Left colon (tissue), 2 donors: ENCODE measurements at places on chromosomes 3 and 15.

DNA sequence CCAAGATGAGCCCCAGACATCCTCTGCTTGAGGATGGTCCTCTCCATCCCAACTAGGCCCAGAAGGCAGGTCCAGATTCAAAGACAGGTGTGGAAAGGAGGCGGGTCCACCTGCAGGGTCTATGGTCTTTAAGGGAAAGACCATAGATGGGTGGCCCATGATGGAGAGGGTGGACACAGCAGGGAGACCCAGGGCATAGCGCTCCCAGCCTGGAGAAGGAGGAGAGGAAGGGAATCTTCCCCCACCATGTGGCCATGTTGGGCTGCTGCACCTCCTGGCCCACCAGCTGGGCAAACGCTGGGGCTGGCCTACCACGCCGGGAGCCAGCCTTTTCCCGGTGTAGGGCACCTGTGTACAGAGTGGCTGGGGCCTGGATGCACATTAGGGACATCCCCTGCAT is 265.2 kb upstream of the TLE3 start:
- no peak for DNase-seq

DNA sequence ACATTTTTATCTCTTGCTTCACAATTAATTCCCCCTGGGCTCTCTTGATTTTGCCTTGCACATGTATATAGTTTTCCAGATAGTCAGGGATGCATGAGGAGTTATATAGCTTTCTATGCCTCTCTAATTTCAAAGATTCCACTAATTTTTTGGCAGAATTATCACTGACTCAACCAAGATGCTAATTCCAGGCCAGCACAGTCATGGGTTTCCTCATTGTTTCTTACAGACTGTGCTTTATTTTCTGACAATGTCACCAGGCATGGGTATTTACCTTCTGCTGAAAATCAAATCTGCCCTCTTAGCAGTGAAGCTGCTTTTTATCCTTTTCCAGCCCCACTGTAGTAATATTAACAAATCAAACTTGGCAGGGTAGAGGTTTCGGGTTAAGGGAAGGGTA is 1520.6 kb upstream of the CADM2 start:
- DNase-seq = no peak

DNA sequence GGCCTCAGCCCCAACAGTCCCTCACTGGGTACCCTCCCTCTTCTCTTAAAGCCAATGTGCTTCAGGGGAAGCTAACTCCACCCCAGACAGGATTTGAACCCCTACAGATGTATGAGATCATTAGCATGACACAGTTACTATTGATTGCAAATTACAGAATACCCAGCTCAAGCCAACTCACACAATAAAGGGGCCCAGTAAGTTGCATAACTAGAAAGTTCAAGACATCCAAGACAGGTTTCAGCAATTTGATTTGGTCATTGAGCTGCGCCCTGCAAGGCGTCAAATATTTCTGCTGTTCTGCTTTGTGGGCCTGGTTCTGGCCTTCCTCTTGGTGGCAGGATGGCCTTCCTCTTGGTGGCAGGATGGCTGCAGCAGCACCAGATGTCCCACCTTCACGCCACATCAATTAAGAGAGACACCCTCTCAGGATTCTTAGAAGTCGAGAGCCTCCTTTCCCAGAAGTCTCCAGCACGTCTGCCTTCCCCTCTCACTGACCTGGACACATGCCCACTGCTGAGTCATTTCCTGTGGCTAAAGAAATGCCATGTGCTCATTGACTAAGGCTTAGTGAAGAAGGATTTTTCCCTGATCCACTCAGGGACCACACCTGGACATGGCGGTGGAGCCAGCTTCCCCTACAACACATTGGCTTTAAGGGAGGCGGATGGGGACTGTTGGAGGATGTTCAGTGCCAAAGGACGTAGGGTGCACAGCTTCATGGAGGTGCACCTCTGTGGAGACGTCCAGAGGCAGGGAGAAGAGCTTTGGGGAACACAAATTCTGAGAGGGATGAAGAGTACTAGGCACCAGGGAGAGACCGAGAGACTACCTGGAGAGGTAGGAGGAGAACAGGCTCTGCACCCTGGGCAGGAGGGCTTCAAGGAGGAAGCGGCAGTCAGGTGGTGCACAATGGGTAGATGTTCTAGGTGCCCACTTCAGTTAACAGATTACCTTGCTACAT is 49.1 kb downstream of the DNASE1L3 start:
- peak; percentile 68 for DNase-seq

DNA sequence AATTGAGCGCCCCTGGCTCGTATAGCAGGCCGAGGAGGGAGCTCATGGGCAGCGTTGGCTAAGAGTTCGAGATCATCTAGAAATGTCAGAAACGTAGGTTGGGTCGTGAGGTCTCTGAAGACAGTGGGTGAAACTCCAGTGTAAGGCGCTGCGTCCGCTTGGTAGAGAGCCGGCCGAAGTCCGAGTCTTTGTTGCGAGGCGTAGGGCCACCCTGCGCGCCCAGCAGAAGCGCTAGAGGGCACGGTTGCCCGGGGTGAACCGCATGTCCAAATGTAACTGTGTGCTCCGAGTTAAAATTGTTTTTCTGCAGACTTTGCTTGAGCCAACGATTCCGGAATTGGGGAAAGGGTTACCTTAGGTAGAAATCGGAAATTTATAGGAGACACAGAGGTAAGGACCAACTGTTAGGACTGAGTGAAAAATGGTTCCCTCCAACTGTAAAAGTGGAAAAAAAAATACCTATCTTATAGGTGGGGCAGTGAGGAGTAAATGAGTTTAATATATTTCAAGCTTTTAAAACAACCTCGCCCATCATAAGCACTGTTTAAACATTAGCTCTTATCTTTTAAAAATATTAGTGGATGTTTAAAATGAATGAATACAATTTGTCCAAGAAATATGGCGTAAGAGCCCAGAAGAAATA is 993 bp upstream of the SIAH2 start:
- peak; percentile 75 for DNase-seq

- no peak for DNase-seq
Measured at GRCh38 chr3:171044835-171045793, 18.6 kb upstream of the SLC2A2 start.

GRCh38 chr15:75842722-75843677 is at the start of gene UBE2Q2:
UBE2Q2 (plus strand) TSS chr15:75843447; CDS start chr15:75843667, 220 bp downstream.
- peak; percentile 63 for DNase-seq

DNA sequence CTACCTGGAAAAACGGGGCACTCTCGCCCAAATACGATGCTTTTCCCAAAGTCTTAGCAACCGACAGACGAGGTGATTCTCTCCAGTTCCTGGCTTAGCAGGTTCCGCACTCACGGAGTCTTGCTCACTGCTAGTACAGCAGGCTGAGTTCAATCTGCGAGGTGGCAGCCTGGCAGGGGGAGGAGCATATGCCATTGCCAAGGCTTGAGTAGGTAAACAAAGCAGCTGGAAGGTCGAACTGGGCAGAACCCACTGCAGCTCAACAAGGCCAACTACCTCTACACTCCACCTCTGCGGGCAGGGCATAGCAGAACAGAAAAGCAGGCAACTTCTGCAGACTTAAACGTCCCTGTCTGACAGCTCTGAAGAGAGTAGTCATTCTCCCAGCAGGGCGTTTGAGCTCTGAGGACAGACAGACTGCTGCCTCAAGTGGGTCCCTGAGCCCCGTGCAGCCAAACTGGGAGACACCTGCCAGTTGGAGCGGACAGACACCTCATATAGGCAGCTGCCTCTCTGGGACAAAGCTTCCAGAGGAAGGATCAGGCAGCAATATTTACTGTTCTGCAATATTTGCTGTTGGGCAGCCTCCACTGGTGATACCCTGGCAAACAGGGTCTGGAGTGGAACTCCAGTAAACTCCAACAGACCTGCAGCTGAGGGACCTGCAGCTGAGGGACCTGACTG is 73.4 kb upstream of the CADM2 start:
- DNase-seq = no peak

- no peak for DNase-seq
Measured at GRCh38 chr15:77144026-77144425, 73.1 kb upstream of the TSPAN3 start.

GRCh38 chr15:26690778-26691177 is 82.1 kb downstream of the GABRB3 start:
- no peak for DNase-seq

DNA sequence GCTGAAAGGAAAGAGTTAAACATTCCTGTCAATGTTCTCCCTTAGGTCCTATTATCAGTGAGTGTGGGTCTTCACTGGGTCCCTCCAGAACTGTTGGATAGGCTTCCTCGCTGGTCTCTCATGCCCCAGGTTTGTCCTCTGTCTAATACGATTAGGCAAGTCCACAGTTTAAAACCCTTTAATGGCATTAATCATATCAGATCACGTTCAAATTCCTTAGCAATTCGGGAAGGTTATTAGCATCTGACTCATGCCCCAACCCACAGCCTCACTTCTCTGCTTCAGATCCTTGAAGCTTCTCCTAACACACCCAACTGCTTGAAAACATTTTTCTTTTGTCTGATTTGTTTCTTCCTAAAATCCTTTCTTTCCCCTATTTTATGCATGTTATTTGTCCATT is 224.3 kb upstream of the ATP10A start:
- DNase-seq = no peak

DNA sequence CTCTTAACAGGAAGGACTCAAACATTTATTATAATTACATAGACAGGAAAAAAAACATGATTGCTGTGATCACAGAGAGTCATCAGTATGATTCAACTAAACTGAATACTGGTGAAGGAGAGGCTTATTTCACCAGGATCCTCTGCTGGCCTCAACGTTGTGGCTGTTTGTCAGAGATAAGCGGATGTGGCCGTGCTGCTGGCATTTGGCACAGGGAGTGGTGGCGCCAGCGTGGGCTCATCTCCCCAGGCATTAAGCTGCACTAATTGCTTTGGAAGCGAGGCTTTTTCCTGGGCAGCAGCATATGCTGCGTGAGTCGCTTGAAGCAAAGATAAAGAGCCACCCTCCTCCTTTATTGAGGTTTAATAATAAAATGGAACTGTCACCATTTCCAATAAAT is 306.7 kb downstream of the LRTM1 start:
- DNase-seq = no peak

DNA sequence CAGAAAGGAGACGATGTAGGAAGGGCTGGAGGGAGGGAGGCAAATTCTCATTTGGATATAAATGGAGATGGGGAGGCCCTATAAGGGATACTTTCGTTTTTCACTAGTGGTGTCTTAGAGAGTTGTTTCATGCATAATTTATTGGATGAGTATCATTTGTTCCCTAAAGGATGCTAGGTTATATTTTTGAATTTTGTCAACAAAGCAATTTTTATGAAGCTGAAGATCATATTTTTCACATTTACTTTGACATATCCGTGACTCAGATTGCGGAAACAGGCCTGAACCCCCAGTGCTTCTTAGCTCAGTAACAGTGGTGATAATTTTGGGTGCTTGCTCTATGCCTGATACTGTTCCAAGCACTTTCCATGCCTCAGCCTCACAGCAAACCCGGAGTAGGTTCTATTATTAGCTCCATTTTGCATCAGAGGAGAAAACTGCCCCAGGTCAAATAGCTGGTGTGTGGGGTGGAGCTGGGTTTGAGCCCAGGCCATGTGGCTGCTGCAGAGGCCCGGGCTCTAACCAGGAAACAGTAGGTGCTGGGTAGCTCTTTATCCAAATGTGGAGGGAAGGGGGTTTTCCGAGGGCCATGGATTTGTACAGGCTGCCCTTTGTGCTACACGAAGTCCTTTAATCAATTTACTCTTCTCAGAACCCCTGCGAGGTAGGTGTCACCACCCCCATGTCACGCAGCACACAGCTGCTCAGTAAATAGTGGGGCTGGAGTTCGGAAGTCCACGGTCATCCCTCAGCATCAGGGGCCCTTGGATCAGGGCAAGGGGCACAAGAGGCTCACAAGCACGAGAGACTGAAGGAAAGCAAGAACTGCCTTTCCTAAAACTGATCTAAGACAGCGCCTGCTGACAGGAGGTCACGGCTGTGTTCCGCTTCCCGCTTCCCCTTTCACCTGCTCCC is 99.1 kb downstream of the SLC49A4 start:
- no peak for DNase-seq

DNA sequence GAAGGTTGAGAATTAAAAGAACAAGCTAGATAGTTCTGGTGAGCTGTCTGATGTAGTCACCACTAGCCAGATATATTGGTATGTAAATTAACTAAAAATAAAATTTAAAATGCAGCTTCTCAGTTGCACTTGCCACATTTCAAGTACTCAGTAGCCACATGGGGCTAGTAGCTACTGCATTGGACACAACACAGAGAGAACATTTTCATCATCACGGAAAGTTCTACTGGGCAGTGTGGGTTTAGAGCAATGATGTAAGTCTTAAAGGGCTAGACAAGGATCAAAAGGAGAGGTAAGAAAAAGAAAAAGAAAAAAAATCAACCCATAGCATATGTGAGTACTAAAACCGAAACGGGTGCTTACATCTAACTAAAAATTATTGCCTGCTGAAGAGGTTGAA is 282.4 kb upstream of the LRRFIP2 start:
- DNase-seq = no peak

GRCh38 chr3:157785102-157785826 is 282.0 kb upstream of the VEPH1 start:
- no peak for DNase-seq

DNA sequence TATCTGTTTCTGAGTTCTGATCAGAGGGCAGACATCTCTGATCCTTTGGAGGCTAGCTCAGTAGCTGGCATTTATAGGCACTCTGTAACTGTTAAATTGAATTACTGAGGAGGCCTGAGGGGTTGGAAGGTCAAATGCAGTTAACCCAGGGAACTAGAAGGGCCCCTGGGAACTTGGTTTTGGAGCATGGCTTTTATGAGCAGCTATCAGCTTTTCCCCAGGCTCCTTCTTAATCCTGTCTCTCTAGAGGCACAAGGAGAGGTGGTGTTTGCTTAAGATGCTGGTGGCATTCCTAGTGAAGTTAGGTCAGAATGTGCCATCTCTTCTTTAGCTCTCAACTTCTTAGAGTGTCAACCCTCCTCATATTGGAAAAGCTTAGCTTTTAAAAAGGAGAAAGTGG is 128.9 kb downstream of the LPP start:
- no peak for DNase-seq

- DNase-seq = no peak
Measured at GRCh38 chr3:30221619-30222018, 384.8 kb upstream of the TGFBR2 start.

GRCh38 chr3:126777366-126777765 is 73.3 kb downstream of the CHCHD6 start:
- DNase-seq = no peak

- DNase-seq = no peak
Measured at GRCh38 chr15:85475317-85475701, 94.9 kb downstream of the AKAP13 start.

DNA sequence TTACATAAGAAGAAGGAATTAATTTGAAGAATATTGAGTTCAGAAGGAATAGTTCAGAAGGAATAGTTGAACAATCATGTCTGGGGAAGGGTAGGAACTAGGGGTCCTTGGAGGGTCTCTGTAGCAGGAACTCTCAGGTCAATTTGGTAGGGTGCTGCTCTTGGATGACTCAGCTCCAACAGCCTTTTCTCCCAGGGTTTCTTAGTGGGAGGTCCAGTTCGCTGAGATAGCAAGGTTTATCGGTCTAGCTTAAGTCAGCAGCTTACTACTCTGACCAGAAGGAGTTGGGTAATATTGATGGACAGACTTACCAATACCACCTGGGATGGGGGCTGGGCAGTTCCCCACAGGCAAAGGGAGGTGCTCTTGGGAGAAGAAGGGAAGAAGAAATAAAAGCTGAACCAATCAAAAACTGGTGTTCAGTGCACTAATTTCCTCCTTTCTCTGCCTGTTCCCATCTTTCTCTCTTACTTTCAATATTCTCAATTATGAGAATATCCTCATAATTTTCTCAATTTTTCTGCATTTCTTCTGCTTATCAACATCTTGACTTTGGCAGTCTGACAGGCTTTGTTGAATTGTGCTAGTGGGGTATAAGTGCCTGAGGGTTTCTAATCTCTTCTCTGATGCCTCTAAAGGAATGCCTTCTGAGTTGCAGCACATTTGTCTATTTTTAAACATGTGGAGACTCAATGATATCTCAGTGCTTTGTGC is 14.4 kb upstream of the MITF start:
- no peak for DNase-seq
